Smooth muscle cell of the brain vasculature (primary cell): ENCODE measurements at places on chromosomes 1 and 21.

DNA sequence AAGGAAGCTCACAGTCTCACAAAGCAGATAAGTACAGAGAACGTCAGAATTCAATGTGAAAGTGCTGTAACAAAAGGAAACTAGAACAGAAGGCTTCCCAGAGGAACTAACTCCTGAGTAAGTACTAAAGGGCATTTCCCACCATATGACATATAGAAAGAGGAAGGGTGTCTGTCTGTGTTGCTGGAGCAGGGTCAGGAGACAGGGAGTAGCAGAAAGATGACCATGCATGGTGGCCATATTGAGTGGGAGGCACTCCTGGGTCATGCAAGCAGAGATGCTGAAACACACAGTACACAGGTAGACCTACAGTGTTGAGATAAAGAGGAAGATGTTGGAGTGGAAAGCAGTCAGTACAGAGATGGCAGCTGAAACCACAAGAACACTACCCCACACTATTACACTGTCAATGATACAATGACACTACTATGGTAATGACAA, 47.3 kb downstream of the SLC25A24 start:
- DNase-seq, result no peak

DNA sequence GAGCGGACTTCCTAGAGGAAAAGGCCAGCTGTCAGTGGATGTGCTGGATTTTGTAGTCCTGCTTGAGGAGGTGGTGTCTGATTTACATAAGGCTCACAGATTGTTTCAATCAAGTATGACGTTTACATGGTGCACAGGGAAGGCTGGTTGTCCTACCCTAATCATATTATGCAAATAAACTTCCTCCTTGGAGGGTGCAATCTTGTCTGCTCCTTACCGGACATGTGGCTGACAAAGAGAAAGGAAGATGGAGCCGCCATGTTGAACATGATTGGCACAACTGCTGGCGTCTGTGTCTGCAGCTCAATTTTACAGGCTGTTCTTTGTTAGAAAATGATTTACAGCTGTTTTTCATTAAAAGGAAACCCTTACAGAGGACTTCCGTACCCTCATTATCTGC, 1656.1 kb downstream of the KCNT2 start:
- no peak for DNase-seq

- no peak for DNase-seq
Measured at GRCh38 chr1:193320270-193320669, 133.9 kb upstream of the B3GALT2 start.

DNA sequence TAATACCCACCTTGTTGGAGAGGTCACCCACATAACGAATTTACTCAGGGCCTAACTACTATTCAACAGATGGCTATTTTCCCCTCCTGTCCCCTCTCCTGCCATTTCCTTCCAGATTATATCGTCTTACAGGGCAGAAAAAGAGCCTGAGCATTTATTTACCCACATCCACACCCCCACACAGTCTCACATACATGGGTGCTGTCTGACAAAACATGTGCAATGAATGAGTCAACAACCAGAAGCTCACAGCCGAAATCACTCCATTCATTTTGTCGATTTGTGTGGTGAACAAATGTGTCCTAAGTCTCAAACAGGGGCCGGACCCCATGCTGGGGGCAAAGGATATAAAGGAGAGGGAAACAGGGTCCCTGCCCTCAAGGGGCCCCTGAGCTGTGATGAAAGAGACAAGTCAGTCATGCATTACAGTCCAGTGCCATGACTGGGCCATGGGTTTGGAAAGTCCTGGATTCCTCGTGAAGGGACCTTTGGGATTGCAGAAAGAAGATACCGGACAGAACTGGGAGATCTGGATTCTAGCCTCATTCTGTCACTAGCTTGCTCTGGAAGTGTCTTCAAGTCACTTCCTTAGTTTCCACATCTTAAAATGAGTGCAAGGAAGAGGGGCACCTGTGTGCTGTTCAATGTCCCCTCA, 16.4 kb upstream of the ZNF683 start:
- no peak for DNase-seq

DNA sequence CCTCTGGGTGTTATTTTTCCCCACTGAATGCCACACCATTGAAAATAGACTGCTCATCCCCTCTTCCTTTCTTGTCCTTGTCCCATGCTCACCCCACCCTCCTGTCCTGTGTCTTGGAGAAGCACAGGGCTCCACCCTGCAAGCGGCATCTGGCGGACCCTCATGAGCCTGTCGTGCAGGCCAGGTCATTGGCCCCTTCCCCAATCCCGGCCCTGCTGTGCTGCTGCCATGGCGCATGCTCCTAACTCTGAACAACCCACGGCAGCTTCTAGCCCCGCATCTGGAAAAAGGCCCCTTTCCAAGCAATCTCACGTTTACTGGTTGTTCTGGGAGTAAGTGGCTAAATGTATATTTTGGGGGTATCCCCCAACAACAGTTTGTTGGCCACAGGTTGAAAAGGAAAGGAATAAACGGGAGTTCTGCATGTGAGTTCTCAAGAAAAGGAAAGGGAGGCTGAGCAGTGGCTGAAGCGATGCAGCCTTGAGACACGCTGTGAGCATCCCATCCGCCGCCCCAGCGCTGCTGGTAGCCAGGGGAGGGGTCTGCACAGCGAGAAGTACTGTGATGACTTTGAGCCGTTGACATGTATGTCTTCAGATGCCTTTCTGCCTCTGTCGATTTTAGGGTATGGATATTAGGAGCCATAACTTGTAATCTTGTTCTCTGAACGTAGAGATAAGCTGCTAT, 16.3 kb downstream of the AGMAT start:
- DNase-seq, result no peak

DNA sequence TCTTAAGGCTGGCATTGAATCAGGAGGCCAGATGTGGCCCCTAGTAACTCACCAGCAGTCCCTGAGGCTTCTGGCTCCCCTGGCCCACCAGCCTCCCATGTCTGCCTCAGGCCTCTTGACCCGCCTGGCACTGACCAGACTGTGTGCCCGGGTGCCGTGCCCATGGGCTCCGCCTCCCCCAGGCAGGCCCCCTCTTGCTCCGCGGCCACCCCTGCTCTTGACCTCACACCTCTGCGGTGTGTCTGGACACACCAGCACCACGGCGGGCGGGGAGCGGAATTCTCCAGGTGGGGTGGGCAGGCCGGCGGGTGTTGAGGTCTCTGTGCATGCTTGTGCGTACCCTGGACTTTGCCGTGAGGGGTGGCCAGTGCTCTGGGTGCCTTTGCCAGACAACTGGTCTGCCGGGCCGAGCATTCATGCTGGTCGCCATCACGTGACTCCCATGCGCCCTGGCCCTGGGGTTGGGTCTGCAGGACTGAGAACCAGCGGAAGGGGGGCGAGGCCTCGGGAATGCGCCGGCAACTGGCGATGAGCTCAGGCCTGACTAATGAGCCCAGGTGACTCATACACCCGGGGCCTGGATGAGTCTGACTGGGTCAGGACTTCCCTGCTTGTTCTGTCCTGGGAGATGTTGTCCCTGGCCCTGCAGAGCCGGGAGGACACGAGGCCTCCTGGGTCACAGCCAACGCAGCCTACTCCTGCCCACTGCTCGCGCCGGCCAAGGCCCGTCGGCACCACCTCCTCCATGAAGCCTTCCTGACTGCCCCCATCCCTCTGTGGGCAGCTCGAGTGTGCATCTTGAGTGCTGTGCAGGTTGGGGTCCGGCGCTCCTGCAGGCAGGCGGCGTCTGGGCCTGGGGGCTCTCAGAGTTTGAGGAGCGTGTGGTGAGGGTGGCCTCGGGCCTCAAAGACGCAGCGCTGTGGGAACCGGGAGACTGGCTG, 22.6 kb downstream of the COL18A1 start:
- DNase-seq, result peak; percentile 82

DNA sequence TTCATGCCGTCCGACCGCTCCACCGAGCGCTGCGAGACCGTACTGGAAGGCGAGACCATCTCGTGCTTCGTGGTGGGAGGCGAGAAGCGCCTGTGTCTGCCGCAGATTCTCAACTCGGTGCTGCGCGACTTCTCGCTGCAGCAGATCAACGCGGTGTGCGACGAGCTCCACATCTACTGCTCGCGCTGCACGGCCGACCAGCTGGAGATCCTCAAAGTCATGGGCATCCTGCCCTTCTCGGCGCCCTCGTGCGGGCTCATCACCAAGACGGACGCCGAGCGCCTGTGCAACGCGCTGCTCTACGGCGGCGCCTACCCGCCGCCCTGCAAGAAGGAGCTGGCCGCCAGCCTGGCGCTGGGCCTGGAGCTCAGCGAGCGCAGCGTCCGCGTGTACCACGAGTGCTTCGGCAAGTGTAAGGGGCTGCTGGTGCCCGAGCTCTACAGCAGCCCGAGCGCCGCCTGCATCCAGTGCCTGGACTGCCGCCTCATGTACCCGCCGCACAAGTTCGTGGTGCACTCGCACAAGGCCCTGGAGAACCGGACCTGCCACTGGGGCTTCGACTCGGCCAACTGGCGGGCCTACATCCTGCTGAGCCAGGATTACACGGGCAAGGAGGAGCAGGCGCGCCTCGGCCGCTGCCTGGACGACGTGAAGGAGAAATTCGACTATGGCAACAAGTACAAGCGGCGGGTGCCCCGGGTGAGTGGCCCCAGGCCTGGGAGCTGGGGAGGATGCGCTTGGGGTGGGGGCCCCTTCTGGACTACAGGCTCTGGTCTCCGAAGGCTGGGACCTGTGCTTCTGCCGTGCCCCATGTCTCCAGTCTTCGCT, 1.1 kb downstream of the SKI start:
- no peak for DNase-seq
